Subcutaneous adipose tissue (tissue), 4 donors: ENCODE measurements at places on chromosomes 16 and 17. TPM values are rescaled to one million over a fixed set of nuclear protein-coding genes. Genes with fewer than 3 reads are reported as not detected.

The TUBB3 gene
- 1.8 TPM for total RNA-seq

The C16orf96 gene
- total RNA-seq = not detected

The CTF1 gene
- 2.8 TPM for total RNA-seq

The SLFN14 gene
- not detected for total RNA-seq

The FOXL1 gene
- total RNA-seq = not detected

The ZNF200 gene
- total RNA-seq = 4.5 TPM

The ZCCHC14 gene
- total RNA-seq = 21.1 TPM

The KCTD11 gene
- total RNA-seq = 4.9 TPM
